ENCODE measurements at places on chromosomes 4 and X.
A peak's percentile ranks its signal among the peaks of the same experiment; 100 is the strongest.

- DNase-seq = no peak
These were observed 221.1 kb downstream of the BMPR1B start for GRCh38 chr4:94978904-94979303.

DNA sequence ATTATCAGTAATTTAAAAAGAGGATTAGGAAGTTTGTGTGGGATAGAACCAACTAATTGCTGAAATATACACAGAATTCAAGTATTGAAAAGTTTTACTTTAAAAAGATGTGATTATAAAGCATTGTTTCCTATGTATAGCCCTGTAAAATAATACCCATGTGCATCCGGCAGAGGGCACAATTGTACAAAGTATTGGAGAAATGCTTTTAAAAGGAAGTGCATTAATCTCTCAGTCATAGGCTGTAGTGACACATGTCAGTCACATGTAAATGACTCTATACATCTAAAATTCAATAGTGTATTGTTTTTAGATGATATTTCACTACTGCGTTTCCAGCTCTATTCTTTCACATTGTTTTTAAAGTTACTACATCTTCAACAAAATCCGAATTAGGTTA, 9.7 kb upstream of the GEMIN8 start:
- DNase-seq = peak; percentile 35

DNA sequence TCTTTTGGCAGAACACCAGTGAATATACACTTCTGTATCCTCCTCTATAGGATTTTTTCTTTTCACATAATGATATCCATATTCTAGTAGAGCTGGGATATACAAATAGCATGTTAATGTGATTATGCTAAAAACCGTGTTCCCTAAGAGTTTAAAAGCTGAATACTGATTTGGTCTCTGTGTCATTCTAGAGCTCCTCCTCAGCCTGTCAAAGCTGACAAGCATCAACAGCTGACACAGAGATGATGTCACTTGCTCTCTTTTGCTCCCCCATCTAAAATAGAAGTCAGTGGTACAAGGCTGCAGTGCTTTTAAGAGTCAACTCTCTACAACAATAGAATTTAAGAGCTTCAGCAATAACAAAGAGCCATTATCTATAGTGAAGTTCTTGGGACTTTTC, 17.1 kb upstream of the HERC3 start:
- DNase-seq = no peak

DNA sequence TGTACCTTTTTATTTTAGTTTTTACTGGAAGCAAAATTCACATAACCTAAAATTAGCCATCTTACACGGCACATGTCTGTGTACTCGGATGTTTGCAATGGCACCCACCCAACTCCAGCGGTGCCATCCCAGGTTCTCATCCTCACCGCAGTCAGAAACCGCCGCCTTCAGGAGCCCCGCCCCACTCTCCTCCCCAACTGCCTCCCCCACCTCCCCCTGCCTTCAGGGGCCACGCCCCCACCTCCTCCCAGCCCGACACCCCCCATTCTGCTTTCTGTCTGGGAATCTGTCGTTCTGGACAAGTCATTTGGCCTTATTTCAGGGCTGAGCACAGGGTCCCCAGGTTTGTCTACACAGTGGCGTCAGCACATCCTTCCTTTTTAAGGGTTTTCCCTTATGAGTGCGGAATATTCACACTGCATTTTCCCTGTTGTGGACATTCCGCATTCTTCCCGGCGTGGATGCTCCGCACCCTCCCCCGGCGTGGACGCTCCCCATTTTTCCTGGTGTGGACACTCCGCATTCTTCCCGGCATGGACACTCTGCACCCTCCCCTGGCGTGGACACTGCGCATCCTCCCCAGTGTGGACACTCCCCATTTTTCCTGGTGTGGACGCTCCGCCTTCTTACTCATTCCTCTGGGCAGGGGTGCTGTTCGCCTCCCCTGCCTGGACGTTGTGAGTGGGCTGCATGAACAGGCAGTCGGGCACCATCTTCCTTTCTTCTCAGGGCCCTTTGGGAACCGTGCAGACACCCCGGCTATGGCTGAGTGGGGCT, 135.4 kb upstream of the NKX1-1 start:
- no peak for DNase-seq

DNA sequence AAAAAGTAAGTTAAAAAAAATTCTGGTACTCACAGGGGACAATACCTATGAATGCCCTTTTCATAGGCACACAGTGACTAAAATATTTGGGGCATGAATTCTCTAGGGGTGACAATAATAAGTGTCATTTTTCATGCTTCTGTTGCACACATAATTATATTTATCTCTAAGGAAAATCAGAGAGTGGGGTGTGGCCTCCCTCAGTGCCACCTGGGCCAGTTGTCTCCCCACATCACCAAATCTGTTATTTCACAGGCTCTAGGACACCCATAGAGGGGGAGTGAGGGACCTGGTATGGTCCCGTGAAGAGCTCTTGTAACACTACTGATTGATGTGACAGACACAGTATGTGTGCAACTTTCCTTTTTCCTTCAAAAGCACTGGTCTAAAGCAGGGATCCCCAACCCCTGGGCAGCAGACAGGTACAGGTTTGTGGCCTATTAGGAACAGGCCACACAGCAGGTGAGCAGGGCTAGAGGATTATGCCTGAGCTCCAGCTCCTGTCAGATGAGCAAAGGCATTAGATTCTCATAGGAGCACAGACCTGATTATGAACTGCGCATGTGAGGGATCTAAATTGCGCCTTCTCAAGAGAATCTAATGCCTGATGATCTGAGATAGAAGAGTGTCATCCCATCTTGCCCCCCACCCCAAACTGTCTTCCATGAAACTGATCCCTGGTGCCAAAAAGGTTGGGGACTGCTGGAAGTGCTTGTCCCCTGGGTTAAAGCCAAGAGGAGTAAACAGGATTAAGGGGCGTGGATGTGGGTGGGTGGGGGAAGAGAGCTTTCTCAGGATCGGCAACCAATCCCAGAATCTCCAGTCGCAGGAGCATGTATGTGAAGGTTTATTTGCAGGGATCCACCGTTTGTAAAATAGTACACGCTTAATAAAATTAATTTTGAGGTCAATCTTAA, 856 bp downstream of the SLC9B1 start:
- DNase-seq = no peak

DNA sequence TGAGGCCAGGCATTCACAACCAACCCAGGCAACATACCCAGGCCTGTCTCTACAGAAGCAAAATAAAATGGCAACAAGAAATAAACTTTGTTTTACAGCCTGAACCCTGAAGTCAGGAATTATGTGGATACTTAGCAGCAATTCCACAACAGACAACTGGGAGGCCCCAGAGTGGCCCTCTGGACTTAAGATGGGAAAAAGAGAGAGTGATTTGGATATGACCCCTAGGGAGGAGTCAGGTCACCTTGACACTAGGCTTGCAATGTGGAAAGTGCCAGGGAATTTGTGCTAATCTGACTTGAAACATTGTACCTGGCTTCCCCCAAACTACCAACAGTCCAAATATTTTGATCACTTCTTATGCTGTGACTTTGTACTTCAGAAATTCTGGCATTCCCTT, 193.1 kb downstream of the PARM1 start:
- no peak for DNase-seq

GRCh38 chr4:168164915-168165548, 72.7 kb downstream of the ANXA10 start:
- DNase-seq = no peak

DNA sequence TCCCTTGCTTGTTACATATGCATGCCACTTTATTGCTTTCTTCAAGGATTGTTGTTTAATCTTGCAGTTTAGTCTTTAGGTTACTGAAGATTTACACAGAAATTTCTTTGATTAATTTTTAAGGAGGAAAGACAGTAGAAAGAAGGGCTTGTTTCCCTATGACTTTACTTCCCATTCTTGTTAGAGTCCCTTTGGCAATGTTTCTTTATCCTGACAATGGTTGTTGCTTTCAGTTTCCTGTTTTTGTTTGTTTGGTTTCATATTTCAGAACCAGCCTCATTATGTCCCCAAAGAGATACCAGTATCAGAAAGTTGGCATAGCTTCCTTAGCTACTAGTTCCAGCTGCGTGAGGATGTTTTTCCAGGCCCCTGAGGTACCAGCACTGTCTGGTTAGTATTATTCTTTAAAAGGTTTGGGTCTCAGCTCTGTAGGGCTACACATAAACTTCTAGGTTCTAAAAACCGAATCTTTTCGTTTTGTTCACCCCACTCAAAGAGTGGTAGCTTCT, 61.3 kb upstream of the UNC5C start:
- DNase-seq = no peak

DNA sequence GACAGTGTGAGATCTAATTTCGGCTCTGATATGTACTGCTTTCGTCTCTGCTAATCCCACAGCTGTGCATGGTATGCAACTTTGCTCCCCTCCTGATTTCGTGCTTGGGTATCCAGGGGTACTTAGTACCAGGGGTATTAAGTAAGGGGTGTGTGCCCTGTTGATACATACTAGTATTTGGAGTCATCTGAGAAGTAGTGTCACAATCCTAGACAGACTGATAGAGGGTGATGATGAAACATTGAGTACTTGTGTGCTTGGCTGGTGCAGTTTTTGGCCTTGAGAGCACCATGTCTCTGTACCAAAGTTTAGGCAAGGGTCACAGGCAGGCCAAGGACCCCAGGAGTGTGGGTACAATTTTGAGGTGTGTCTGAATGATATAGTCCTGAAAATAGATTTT, 10.9 kb downstream of the GPAT3 start:
- no peak for DNase-seq

DNA sequence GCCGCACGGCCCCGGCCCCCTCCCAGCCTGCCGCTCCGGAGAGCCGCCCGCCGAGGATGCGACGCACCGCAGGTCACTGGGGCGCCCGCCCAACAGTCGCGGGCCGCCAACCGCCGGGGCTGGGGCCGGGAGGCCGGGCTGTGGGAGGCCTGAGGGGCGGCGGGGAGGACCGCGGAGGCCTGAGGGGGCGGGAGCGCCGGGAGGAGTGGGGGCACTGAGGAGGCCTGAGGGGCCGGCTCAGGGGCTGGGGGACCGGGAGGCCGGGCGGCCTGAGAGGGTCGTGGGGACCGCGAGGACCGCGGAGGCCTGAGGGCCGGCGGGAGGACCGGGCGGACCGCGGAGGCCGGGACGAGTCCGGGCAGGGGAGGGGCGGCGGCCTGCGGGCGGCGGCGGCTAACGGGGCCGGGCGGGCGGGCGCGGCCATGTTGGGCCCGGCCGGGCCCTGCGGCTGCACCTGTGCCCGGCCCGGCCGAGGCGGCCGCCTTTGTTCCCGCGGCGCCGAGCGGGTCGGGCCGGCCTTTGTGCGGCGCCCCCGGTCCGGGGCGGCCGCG, 353 bp downstream of the NSD2 start:
- no peak for DNase-seq

DNA sequence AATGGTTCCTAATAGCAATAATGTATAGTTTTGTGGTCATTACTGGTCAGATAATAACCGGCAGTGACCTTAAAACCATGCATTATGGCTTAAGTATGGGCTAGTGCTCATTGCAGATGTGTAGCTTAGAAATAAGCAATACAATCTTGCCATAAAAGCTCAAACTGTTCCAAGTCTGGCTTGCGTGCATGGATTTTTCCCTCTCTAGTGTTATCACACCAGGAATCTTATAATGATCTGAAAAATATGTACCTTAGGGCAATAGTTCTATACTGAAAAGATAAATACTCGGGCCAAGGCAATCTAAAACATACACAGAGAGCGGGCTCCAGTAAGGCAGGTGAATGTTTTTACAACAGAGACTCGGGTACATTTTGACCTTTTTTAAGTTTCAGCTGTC, 157.8 kb downstream of the DHX15 start:
- DNase-seq = no peak

DNA sequence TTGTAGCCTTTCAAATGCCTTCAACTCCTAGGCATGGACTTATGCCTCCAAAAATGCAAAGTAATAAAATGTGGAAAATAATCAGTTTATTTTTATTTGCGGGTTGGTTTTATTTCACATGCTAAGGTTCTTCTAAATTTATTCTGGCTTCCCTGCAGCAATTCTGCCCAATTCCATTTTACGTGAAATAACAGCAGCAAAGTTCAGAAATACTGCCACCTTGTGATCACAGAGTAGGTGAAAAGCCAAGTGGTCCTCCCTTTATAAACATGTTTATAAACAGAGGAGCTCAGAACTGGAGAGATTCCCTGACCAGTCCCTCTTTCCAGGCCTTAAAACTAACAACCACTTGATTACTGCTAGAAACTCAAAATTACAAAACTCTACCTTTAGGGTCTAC, 14.7 kb upstream of the DCHS2 start:
- DNase-seq = peak; percentile 21

DNA sequence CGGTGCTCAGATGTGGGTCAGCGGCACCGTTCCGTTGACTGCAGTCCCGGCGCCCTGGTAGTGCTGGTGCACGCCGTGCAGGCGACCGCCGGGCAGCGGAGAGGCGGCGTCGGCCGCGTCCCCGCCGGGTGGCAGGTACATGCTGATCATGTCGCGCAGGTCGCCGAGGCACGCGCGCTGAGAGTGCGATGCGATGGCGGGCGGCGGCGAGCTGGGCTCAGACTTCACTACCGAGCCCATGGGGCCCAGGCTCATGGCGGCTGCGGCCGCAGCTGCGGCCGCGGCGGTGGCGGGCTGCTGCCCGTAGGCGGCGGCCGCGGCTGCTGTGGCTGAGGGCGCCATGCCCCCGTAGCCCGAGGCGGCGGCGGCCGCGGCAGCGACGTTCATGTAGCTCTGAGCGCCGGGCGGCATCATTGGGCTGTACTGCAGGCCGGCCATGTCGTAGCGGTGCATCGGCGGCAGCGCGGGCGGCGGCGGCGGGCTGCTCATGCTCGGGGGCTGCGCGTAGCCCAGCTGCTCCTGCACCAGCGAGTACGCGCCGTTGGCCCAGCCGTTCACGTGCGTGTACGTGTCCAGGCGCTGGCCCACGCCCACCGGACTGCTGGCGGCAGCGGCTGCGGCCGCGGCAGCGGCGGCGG, 1.0 kb downstream of the SOX3 start:
- DNase-seq = peak; percentile 3
